ENCODE measurements at places on chromosomes 4 and X.

GRCh38 chr4:16692046-16692445 lies 206.4 kb downstream of the LDB2 start:
- no peak for DNase-seq

GRCh38 chrX:65902011-65902410 lies 137.9 kb downstream of the VSIG4 start:
- no peak for DNase-seq

DNA sequence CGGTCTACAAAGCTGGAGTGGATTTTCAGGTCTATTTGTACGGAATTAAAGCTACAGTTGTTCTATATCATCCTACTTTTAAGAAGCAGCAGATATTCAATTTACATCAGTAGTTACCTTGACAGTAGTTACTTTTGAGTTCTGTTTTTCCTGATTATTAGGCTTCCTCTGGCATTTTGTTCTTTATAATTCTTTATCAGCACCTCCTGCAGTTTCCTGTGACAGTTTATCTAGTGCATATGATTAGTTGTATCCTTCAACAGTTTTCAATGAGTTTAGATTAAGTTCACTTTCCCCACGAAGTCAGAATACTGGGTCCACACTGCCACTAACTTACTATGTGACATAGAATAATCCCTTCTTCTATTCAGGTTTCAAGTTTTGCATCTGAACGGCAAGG lies 71.7 kb downstream of the IDS start:
- DNase-seq, result no peak

DNA sequence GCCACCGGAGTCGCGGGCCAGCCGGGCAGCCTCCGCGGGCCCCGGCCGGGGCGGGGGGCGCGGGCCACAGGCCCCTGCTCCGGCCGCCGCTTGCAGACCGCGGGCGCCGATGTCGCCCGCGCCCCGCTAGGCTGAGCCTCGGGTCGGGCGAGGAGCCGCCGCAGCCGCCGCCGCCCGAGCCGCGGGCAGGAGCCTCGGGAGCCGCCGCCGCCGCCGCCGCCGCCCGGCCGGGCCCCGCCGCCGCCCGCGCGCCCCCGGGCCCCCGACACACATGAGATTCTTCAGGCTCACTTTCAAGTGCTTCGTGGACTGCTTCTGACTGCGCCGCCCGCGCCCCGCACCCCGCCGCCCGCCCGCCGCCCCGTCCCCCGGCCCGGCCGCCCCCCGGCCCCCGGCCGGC lies 345 bp downstream of the SLC6A8 start:
- no peak for DNase-seq

DNA sequence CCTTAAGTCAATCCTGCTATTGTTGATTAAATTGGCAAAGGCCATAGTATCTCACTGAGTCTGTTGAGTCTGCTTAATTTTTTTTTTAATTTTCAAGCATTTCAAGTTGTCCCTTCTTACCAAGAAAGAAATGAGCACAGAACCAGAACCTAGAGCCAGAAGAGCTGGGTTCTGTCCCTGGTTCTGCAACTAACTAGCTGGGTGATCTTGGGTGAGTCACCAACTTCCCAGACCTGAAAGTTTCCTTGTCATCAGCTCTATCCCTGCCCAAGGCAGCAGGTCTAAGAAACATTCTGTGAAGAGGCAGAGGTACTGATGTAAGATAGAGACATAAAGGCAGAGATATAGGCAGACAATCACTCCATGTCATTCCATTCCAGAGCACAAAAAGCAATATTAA lies 17.3 kb downstream of the TEC start:
- DNase-seq, result no peak

- DNase-seq, result no peak
Observed at GRCh38 chrX:31168551-31168950, 96.7 kb upstream of the FTHL17 start.

GRCh38 chrX:23478056-23478455 lies 143.4 kb downstream of the PTCHD1 start:
- no peak for DNase-seq

DNA sequence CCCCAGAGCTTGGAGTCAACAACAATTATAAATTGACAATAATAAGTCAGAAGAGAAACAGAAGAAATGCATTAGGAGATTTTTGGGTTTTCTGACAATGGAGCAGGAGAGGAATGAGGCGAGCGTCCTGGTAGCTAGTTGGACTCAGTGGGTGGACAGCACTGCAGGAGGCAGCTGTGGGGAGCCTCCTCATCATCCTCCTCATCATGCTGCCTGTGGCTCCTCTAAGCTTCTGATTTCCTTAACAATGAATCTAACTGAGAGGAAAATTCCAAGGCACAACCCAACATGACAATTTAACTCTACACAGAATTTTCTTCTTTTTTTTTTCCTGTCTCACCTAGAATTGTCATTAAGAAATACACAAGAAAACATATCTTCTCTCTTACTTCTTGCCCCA lies 357.1 kb upstream of the NOCT start:
- no peak for DNase-seq

DNA sequence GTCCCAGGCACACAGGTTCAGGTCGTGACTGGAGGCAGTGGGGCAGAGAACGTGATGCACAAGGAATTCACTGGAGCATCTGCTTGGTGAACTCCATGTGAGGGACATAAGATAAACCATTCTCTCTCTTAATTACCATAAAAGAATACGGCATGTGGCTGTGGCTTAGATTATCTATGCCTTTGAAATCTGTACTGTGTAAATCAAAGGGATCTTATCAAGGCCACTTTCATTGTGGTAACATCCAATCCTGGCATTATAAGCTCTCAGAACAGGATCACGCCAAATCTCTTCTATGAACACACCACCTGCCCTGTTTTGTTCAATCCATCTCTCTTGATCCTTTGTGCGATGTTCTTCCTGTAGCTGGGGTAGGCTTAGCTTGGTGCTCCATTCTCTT lies 192.3 kb downstream of the SPATA18 start:
- DNase-seq, result no peak

GRCh38 chr4:188221090-188221489 lies 81.8 kb downstream of the TRIML1 start:
- no peak for DNase-seq

- no peak for DNase-seq
Observed at GRCh38 chr4:112726041-112726440, 89.1 kb downstream of the LARP7 start.

GRCh38 chrX:35561985-35562384 lies 236.2 kb upstream of the MAGEB16 start:
- DNase-seq, result no peak

DNA sequence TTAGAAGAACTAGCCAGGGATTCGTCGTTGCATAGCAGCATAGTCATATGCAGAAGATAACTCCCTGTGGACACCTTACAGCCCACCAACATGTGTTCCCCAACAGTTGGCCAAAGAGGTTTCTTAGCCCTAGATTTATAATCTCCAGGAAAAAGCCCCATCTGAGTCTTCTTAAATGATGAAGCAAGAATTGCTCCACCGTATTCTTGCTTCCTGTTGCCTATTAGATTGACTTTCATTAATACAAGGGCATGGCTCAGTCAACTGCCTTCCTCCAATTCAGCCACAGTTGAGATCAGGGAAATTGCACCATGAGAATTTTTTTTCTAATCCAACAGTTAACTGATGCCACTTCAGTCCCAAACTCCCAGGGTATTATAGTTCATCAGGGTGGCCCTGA lies 5.2 kb upstream of the AFF2 start:
- DNase-seq, result no peak

DNA sequence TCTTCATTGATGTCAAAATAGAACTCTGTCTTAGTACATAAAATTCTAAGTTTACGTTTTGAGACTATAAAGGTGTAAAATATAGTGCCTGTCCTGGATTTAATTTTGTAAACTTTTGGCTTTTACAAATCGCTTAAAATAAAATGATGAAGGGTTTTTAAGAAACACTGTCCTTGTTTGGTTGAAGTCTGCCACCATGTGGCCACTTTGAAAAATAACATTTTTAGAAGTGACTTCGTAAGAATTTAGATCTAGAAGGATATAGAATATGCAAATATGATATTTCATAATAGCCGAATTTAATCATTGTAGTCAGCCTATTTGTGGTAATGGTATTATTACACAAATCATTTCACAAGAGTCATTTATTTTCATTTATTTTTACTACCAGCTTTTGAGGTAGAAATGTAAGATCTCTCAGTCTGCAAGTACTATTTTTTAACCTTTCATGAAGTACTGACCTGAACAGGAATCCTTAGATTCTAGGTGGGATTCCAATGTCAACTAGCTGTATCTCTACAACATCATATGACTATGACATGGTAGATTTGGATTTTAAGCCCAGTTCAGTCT lies 31.0 kb upstream of the FAT4 start:
- DNase-seq, result no peak

- no peak for DNase-seq
Observed at GRCh38 chr4:56276547-56276946, 110.7 kb downstream of the AASDH start.

DNA sequence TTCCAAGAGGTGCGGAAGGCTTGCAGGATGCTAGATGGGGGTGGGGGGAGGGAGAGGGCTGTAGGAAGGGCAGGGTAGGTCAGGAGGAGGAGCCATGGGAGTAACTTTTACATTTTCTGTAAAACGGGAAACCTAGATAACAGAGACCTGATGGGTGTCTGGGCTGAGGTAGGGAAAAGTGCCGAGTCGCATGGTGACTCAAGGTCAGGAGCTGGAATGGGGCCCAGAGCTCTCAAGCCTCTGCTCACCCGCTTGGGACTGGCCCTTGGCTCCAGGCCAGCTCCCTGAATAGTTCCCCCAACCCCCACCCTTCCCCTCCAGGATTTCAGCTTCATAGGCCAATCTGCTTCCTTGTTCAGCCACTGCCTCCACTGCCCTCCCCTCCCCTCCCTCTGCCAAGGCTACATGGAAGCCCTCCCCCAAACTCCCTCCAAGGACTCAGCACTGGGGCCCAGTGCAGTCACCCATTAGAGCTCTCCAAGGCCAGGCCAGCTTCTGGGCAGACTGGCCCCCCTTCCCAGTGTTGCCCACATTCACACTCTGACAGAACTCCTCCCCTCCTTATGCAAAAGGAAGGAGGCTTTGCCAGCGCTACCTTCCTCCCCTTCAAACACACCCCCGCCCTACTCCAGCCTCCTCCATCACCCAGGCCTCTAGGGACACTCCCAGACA lies 43.6 kb downstream of the TSC22D3 start:
- DNase-seq, result no peak

DNA sequence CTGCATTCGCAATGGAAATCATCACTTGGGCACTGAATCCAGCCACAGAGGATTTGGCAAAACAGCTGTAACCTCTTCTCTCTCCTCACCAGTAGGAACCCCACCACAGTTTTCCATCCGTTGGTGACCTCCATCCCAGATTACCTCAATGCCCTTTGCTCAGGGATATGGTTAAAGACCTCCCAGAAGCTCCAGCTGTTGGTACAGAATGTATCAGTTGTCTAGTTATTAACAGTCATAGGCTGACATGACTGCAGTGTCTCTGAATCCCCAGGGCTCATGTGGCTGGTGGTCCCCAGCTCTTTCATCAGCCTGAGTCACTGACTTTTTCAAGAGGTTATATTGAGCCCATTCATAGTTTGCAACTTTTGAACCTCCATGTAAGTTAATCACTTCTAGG lies 189.8 kb upstream of the HHIP start:
- no peak for DNase-seq

- DNase-seq, result no peak
Observed at GRCh38 chrX:121365572-121366161, 318.3 kb downstream of the GLUD2 start.

DNA sequence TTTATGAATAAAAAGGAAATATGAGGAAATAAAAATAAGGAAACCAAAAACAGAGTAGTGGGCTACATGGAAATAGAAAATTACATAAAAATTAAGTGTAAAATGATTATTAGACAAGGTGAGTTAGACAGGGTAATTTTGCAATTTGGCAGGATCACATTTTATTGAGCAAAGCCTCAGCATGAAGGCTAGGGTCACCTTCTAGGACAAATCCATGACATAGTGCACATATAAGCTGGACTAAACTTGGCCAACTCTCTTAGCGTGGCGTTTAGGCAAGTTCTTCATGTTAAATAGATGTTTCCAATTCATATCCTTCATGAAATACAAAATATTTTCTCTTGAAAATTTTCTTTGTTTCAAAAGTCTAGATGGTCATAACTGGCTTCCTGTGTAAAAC lies 25.7 kb upstream of the UGT2B7 start:
- no peak for DNase-seq

- no peak for DNase-seq
Observed at GRCh38 chrX:72254816-72255215, 16.0 kb upstream of the ERCC6L start.

DNA sequence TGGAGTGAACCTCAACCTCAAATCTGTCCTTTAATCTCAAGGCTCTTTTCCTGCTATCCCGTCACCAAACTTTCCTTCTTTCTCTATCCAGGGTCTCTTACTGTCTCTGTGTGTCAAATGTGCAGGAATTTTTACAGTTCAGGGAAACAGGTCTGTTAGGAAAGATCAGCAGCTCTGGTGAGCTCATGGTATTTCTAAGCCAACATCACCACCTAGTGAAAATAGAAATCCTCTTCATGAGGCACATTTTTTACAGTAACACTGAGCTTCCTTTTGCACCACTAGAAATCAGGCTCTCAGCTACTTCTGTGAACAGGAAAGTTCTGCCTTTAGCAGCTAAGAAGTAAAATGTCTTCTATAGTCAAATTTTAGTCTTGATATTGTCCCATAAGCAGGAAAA lies 39.6 kb downstream of the NUDT11 start:
- no peak for DNase-seq

DNA sequence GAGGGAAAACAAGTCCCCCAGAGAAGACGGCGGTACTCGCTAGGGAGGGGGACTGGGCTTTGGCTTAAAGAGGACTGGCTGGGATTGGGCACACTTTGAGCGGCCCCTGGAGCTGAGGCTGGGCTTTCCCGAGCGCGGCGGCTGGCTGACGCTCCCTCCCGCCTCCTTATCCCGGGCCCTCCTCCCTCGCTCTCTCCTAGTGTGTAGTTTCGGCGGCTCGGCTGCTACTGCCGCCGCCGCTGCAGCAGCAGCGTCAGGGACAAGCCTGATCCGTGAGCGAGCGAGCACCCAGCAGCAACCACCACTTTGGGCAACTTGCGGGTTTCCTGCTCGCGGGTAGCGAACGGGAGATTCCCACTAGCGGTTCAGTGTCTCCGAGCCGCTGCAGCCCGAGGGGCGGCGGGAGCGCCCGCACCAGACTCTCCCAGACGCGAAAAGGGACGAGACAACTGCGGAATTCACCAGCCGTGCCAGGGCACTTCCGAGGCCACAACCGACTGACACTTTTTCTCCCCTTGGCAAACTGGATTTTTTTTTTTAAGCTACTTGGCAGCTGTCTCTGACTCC lies 632 bp upstream of the PCDH7 start:
- no peak for DNase-seq

DNA sequence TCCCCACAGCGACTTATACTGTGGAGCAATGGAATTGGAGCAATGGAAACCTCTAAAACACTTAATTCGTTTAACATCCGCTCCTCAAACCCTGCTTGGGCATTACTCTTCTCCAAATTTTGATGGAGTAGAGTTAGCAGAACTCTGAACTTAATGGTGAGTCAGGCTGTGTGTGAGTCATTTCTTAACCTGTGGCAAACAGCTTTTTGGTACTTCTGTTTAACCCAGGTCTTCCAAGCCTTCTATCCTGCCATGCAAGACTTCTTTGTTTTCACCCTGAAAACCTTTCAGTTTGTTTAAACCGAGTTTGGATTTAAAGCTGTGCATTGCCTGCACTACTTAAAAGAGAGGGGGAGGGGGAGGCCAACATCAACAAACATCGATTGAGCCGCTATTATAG lies 3.6 kb upstream of the AMOT start:
- no peak for DNase-seq
